ENCODE measurements at places on chromosomes 16 and 17. TPM values are rescaled to one million over a fixed set of nuclear protein-coding genes. Genes with fewer than 3 reads are reported as not detected.

The NPIPB2 gene
- 2.5 TPM for total RNA-seq

The CCL8 gene
- 0.40 TPM for total RNA-seq

The QPRT gene
- total RNA-seq = 26.0 TPM

The C1QL1 gene
- 15.2 TPM for total RNA-seq

The FOXL1 gene
- total RNA-seq = 0.32 TPM

The KRTAP16-1 gene
- total RNA-seq = not detected

The KRT31 gene
- not detected for total RNA-seq

The ORMDL3 gene
- total RNA-seq = 35.6 TPM

The CRYBA1 gene
- not detected for total RNA-seq

The ABCA10 gene
- 6.4 TPM for total RNA-seq

The CCDC144A gene
- 1.9 TPM for total RNA-seq

The KRTAP3-3 gene
- total RNA-seq = not detected

The KAT2A gene
- 26.1 TPM for total RNA-seq

The TMC7 gene
- 1.1 TPM for total RNA-seq

The C16orf96 gene
- 0.07 TPM for total RNA-seq

The TOP3A gene
- 10.3 TPM for total RNA-seq

The GUCY2D gene
- total RNA-seq = not detected

The PPL gene
- 18.4 TPM for total RNA-seq

The TP53TG3C gene
- 0.42 TPM for total RNA-seq

The CLEC18B gene
- total RNA-seq = not detected

The TBC1D3L gene
- 8.6 TPM for total RNA-seq

The TM4SF5 gene
- not detected for total RNA-seq

The KRT33A gene
- total RNA-seq = not detected

The CIITA gene
- 12.2 TPM for total RNA-seq

The TNFRSF13B gene
- not detected for total RNA-seq

The ADAD2 gene
- total RNA-seq = not detected
